ENCODE measurements at places on chromosomes 6 and 20.

DNA sequence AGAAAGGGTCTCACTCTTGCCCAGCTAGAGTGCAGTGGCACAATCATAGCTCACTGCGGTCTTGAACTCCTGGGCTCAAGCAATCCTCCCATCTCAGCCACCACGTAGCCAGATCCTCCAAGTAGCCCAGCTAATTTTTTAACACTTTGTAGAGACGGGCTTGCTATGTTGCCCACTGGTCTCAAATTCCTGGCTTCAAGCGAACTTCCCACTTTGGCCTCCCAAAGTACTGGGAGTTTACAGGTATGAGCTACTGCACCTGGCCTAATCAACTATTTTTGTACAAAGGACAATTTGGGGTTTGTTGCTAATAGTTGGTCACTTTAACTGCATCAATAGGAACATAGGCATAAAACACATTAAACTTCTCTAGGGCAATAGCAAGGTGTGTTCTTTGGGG lies 29.9 kb upstream of the SYNCRIP start:
- DNase-seq = no peak

GRCh38 chr6:29567541-29567940 lies 8.0 kb upstream of the UBD start:
- DNase-seq = no peak

DNA sequence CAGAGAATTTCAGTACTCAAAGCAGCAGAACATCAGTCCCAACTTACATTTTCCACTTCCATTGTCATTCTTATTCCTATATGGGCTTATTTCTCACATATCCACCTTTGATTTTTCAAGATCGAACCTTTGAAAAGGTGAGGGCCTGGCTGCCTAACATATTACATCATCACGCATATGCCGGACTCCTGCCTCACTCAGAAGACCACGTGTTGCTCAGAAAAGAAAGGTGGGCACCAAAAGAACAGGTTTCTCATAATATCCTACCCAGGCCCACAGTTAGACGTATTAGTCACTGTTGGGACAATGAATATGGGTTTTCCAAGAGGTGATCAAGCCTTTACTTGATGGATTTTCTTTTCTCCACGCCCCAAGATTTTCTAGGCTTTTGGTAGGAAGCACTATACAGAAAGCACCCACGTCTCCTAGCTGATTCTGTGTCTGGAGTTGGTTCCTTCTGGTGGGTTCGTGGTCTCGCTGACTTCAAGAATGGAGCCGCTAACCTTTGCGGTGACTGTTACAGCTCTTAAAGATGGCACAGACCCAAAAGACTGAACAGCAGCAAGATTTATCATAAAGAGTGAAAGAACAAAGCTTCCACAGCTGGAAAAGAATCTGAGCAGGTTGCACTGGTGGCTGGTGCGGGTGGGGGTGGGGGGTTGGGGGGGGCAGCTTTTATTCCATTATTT lies 168.9 kb downstream of the ATXN1 start:
- no peak for DNase-seq

GRCh38 chr6:129849456-129849855 lies 11.7 kb downstream of the TMEM244 start:
- DNase-seq = no peak

DNA sequence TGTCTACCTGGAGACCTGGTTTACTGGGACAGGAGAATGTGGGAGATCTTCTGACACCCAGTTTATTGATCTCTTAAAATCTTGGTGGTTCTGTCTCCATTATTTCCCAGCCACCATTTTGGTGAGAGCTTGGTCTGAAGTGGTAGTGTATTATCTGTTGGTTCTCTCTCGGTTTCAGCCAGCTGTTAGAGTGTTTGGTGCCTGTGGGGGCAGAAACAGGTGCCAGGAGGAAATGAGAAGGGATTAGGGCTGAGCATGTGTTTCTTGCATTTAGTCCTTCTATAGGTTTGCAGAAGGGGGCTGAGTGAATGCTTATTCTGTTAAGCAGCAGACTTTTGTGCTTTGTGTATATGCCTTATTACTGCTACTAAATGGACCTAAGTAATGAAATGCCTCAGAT lies 9.6 kb downstream of the JARID2 start:
- no peak for DNase-seq

All from NCI-H1436 (cell line).